ENCODE measurements at places on chromosomes 2 and 18.

DNA sequence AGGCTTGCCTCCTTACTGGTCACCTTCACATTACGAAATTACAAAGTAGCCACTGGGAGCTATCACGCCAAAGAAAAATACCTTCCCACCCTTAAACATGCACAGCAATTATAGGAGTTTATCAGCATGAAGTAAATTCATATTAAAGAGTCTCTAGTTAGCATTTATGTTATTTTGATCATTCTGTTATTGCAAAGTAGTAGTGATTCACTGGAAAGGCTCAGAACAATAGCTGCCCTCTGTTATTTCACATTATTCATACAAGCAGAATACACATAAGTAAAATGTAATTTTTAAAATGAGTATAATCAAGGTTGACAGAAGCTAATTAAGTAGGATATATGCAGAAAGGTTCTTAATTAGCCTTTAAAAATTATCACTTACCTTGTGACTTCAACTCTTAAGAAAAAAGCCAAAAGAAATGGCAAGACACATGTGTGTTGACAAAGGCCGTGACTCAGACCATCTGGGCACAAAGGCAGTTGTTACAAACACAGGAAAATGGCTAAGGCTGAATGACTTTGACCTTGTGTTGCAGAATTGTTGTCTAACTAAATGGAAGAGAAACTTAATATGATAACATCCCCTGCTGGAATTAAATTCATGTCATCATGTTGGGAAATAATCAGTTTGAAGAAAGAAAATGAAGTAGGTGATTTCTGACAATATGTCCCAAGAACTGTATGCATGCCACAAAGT is 108.3 kb downstream of the ARL6IP6 start:
- DNase-seq = no peak

GRCh38 chr2:51919395-51919794 is 887.5 kb upstream of the NRXN1 start:
- DNase-seq = no peak

- DNase-seq = peak; percentile 23
These were observed 116.4 kb upstream of the NYAP2 start for GRCh38 chr2:225282858-225283710.

DNA sequence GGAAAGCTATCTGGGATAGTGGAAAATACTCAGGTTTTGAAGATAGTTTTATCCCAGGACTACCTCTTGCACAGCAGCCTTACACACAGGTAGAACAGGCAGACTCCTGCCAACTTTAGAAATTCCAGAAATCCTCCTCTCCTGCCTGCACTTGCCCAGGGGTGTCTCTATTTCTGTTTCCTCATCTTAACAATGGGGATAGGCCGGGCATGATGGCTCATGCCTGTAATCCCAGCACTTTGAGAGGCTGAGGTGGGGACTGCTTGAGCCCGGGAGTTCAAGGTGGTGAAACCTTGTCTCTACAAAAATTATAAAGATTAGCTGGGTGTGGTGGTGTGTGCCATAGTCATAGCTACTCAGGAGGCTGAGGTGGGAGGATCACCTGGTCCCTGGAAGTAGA is 117.0 kb upstream of the ARL5A start:
- DNase-seq = no peak

DNA sequence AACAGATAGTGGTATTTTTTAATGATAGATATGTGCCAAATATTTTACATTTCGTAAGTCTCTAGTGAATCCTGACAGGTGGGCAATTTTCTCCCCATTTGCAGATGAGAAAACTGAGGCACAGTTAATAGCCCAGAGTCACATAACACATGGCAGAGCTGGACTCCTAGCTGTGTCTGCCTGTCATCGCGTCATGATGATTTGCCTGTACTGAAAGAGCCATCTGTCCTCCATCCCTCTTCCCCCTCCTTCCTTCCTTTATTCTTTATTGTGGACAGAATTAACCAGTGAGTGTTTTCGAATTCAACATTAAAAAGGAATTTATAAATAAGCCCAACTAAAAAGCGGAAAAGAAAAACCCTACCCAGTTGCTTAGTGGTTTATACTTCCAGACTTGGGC is 3.2 kb downstream of the DNAJB2 start:
- DNase-seq = no peak

DNA sequence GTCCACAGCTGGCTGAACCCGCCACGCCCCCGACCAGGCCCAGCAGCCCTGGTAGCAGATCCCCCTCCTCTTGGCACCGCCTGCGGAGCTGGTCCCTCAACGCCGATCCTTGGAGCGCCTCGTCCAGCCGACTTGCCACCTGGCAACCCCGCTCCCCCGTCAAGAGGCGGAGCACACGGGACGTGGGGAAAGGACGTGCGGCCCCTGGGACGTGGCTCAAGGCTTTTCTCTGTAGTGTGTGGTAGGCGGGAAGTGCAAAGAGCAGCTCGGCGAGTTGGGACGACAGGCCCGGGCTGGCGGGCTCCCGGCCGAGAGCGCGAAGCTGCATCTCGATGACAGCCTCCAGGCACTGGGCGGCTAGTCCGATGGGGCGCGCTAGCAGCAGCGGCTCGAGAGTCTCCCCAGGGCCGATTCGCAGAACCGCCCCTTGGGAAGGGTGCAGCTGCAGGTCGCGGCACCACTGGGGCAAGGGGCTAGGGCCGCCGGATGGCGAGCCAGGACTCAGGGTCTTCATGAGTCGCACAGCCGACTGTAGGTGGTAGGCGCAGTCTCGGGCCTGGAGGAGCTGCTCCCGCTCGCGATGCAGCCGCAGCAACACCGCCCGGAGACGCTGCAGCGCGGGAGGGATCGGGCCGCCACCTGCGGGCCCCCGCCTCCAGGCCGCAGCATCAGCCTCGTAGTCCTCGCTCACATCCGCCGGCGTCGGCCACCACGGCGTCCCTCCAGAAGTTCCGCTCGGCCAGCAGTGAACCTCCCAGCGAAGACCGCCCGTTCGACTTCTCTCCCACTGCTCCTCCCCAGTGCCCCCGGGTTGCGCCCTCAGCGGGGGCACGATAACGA is 617 bp downstream of the CCDC142 start:
- peak; percentile 60 for DNase-seq

- no peak for DNase-seq
These were observed 200.1 kb downstream of the ARHGAP15 start for GRCh38 chr2:143329288-143329687.

- no peak for DNase-seq
These were observed 182.7 kb downstream of the ANAPC1 start for GRCh38 chr2:111701266-111701665.

DNA sequence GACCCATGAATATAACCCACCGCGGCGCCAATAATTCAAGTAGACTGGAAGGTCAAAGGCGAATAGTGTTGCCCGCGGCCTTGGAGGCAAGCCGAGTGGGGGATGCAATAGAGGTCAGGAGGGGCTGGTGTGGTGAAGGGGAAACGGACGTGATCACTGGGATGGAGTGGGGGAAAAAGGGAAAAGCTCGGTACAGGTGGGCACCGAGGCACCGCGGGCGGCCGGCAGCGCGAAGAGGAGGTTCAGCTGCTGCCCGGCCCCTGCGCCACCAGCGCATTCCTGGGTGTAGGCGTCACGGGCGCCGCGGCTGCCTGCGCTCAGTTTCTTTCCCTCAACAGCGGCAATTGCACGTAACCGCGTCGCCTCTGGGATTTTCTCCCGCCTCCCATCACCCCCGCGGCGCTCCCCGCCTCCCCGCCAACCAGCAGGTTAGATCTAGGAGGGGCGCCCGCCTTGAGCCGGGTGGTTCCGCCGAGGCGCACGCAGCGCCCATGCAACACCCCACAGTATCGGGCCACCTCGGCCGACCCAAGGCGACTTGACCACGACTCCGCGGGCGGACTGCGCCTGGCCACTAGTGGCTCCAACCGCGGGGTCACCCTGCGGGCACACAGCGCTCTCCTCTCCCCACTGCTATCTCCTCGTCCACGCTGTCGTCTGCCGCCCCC is 1.5 kb downstream of the RND3 start:
- no peak for DNase-seq

DNA sequence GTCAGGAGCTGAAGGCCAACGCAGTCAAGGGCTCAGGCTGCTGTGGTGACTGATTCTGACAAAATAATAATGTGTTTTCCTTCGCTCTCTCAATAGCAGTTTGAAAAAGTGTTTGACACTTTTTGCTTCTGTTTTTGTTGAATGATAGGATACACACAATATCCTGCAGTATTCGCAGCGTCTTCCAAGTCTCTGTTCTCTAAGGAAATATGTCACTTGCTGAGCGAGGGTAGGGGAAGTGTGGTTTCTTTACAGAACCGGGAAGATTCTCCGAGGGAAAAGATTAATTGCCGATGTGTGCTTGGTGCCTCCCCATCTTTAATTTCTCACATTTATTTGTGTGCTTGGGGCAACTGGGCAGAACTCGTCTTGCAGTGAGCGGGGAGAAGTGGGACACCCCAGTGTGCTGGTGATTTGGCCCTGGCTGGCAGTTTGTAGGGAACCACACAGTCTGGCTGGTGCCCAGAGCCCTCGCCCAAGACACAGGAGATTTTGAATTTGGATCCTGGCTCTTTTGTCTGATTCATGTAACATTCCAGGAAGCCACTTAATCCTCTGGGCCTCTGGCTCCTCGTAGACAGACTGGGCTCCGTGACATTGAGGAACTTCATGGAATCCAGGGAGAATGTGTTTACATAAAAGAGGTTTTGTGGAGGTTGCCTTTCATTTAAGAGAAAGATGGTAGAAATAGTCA is 169.4 kb downstream of the LDLRAD4 start:
- no peak for DNase-seq

- no peak for DNase-seq
These were observed 163.6 kb downstream of the NAPG start for GRCh38 chr18:10689236-10690034.

- DNase-seq = no peak
These were observed 663 bp downstream of the NUP35 start for GRCh38 chr2:183124957-183125255.

DNA sequence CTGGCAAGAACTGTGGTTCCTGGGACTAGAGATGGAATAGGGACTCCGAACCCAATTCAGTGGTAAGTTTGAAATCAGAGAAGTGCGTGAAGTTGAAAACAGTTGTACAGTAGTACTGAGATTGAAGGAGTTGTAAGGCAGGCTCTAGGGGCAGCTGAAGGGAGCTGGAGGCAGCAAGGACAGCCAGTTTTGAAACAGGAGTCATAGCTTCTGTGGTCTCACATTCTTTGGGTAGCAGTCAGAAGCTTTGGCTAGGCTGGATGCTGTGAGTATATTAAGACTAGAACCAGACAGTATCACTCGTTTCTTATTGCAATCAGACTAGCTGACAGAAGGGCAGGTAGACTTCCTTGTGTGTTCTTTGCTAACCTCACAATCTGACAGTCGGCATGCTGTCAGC is 64.5 kb upstream of the ADAM23 start:
- no peak for DNase-seq

DNA sequence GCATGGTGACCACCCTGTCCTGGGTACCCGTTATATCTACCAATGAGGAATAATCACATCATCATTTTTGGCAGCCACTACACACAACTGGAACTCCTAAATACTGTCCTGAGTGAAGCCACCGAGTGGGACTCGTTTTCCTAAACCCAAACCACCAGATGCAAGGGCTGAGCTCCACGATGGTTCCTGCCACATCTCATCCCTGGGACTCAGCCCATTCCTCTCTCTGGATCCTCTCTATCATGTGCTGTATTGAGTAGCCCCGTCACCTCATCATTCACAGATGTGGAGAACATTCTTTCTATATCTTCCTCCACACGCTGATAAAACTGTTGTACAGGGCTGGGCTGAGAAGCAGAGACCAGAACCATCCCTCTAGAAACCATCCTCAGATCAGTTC is 79.4 kb upstream of the SMAD7 start:
- no peak for DNase-seq

DNA sequence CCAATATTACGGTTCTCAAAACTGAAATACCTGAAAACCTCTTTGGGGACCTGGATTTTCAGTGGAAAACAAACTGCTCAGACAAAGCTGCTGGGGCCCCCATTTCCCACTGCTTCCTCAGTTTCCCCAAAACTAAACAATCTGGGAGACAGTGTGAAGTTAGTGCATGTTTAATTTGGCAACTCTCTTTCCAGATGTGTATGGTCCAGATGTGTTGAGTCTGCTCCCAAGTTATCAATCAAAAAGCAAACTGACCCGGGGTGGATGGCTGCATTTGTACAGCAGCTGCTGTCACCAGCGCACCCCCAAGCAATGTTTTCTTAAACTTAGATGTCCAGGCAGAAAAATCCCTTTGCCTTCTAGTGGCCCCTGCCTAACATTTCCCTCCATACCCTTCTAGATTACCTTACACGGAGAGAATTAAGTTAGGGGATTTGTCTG is 136.9 kb downstream of the COPS8 start:
- no peak for DNase-seq

DNA sequence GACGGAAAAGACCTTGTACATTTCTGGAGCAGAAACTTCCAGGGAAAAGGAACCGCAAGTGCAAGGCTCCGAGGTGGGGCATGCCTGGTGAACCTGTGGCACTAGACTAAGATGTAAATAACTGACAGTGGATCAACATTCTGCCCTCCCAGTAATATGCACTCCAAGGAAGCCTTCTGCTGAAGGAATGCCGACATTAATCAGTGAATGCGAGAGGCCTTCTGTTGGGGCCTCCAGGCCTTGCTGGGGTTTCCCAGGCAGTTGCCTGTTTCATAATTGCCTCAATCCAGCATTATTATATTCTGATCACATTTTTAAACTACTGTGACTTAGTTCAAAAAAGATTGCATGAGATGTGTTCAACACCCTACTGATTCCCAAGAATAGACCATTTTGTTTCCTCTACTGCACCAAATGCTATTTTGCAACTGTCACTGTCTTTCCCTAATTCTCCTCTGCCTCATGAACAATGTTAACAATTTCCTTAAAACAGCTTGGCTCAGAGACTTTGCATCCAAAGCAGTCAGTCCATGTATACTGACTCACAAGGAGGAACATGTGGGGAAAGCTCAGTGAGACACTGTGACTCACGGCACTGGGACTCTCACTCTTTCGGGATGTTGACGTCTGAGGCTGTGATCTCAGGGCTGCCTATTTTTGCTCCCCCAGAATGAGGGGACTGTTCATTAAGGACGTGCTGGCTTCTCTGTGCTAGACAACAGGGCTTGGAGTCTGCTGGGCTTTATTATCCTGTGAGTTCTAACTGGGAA is 10.5 kb upstream of the DSG2 start:
- DNase-seq = no peak

DNA sequence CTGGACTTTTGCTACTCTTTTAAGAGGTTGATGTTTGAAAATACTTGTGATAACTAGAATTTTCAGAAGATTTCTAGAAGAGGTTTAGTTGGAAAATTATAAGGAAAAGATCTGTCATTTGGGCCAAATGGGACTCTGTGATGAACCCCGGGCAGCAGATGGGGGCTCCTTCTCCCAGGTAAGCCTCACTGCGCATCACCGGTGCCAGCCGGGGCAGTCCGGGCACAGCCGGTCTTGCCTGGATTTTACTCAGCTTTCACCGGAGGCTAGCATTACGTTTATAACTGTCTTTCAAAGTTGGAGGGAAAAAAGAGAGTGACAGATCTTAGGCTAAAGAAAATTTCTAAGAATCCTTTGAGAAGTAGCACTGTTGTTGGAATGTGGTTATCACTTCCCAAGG is 97.4 kb upstream of the B3GNT7 start:
- DNase-seq = no peak

Measured in CD4-positive, alpha-beta T cell treated with Interleukin-17A for 4 hours (primary cell).